Right renal pelvis (tissue), 4 donors: ENCODE measurements at places on chromosomes 2 and 18. TPM values are rescaled to one million over a fixed set of nuclear protein-coding genes. Genes with fewer than 3 reads are reported as not detected.

Gene ACKR3
- polyA plus RNA-seq: 60.8 TPM

Gene CRACDL
- 3.5 TPM for polyA plus RNA-seq

Gene PSMA8
- not detected for polyA plus RNA-seq

Gene SNORC
- 2.1 TPM for polyA plus RNA-seq

Gene DSG4
- not detected for polyA plus RNA-seq

Gene TLX2
- polyA plus RNA-seq: not detected

DNA sequence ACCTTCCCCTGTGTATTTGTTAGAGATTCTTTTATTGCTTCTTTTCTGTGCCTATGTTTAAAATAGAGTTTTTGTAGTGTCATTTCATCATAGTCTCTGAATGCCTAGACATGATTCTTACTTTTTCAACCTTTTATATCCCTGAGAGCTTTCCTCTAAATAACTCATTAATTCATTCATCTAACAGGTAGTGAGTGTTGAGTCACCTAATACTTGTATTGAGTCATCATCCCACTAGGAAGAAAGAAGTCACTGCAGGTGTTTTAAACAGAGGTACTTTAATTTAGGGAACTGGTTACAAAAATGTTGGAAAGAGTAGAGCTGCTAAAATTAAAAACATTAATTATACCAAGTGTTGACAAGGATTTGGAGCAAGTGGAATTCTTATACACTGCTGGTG lies 18.5 kb upstream of the NMS start:
- DNase-seq: no peak

DNA sequence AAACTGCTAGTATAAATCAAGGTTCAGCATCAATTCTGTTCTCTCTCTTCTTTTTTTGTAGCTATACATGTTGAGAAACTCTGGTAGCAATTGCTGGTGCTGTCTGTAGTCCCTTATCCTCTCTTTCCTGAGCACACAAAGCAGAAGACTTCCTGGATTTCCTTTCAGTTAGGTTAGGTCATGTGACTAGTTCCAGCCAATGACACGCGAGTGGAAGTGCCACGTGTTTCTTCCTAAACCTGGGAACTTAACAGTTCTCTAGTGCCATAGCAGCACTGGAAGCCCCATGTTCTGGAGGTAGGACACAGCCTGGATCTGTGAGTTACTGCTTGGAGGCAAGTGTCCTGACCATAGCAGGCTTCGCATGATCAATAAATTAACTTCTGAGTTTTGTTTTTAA lies 125.9 kb downstream of the PLA2R1 start:
- no peak for DNase-seq

DNA sequence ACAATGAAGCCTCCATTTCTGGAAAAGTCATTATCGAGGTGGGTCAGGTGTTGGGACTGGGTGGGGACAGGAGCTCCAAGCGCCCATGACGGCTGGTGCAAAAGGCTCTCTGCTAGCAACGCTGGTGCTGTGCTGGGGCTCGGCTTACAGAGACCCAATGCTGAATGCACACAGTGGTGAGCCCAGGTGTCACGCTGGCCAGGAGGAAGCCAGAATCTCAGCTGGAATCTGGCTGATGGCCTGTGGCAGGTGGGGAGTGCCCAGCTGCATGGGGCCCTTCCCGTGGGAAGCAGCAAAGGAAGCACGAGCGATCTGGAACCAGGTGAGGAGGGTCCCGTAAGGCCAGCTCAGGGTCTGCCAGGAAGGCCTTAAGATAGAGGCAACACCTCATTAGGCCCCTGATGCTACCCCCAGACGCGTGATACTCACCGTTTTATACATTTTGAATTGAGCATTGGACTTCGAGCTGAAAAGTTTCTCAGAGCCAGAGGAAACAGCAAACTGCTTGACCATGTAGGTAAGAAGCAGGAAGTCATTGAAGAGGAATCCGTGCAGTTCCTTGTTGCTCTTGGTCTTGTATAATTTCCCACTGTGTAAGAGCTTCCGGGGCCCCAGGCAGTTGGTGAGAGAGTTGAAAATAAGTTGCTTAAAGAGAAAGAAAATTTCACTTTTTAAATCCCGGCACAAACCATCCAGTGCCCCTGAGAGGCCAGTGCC lies 34.7 kb downstream of the FAM228A start:
- DNase-seq: no peak

GRCh38 chr2:30157616-30158015 lies 10.8 kb downstream of the YPEL5 start:
- DNase-seq: no peak

- no peak for DNase-seq
Measured at GRCh38 chr2:22600156-22600555, 784.8 kb upstream of the KLHL29 start.

GRCh38 chr2:88614497-88615157 lies 12.6 kb downstream of the EIF2AK3 start:
- no peak for DNase-seq

GRCh38 chr18:41938445-41938844 lies 16.6 kb upstream of the PIK3C3 start:
- no peak for DNase-seq

DNA sequence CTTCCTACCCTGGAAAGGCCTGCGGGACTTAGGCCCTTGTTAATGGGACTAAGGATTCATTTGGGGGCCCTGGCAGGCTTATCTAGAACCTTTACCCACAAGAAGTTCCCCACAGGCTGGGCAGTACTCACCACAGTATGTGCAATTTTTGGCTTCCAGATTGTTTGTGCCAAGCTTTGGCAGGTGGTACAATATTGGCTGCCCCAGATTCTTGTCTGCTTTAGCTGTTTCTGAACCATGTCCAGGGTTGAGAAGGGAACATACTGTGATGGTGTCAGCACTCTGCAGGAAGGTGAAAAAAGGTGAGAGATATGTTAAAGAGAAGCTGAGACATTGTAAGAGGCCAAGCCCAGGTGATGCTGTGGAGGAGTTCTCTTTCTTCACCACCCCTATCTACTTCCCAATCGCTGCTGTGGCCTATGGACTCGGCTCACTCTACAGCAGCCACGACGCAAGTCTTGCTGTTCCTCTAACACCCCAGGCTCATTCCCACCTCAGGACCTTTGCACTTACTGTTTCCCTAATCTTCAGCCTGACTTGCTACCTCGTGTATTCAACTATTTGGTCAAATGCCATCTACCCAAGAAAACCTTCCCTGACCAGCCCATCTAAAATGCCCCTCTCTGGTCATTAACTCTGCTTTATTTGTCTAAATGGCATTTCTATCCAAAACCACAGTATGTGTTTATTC lies 9.2 kb downstream of the SLC4A5 start:
- DNase-seq: no peak

DNA sequence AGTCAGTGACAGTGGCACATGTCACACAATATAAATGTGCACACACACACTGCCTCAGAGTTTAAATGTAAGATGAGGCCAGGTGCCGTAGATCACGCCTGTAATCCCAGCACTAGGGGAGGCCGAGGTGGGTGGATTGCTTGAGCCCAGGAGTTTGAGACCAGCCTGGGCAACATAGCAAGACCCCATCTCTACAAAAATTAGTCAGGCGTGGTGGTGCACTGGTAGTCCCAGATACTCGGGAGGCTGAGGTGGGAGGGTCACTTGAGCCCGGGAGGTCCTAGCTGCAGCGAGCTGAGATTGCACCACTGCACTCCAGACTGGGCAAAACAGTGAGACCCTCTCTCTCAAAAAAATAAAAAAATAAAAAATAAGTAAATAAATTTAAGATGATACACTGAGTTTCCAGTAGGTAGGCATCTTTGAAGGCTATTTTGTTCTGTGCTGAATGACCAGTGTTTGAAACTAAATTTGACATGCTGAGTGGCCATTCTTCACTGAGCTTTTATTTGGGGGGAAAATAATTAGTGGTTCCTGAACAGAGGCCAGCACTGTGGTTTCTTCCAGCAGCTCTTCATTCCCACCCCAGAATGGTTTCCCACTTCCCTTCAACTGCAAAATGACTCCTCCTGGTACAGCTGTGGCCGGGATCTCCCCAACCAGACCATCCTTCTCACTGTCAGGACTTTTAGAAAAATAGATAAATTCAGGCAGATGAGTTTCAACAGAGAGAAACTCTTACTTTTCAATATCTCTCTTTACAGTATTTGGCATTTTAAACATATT lies 44.9 kb downstream of the PSMG2 start:
- no peak for DNase-seq

DNA sequence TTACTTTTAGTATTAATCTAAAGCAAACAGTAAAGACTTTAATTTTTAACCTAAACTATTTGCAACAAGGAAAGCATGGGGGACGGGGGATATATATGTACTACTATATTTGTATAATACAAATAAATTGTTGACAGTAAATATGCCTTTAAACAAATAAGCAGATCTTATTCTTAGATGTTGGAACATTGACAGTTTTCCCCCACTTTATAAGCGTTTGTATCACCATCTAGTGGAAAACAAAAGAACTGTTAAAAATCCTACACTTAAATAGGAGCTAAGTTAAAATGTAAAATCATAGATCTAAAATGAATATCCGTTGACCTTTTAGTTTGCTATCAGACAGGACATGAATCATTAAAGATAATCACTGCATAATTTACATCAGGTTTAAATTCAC lies 50.0 kb downstream of the RBBP8 start:
- DNase-seq: peak; percentile 19

- DNase-seq: no peak
Measured at GRCh38 chr2:36404318-36404717, 48.7 kb downstream of the CRIM1 start.

DNA sequence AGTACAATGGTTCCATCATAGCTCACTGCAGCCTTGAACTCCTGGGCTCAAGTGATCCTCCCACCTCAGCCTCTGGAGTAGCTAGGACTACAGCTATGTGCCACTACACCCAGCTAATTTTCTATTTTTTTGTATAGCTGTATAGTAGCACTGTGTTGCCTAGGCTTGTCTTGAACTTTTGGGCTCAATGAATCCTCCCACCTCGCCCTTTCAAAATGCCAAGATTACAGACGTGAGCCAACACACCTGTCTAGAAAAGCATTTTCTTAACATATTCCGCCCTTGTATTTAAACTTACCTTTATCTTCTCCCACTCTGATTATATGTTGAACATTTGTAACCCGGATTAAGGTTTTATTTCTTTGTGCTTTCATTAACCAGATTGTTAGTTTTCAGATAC lies 750.7 kb upstream of the GCFC2 start:
- no peak for DNase-seq

DNA sequence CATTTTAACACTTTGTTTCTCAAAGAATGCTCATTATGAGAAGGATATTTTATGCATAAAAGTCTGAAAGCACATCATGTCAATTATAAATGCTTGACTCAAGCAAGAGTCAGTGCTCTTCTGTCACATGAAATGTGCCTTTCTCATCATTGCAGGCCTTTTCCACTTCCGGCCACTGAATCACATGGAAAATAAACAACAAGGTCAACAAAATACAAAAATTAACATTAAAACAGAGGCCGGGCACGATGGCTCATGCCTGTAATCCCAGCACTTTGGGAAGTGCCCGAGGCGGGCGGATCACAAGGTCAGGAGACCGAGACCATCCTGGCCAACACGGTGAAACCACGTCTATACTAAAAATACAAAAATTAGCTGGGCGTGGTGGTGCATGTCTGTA lies 480.6 kb downstream of the SPAG16 start:
- no peak for DNase-seq

DNA sequence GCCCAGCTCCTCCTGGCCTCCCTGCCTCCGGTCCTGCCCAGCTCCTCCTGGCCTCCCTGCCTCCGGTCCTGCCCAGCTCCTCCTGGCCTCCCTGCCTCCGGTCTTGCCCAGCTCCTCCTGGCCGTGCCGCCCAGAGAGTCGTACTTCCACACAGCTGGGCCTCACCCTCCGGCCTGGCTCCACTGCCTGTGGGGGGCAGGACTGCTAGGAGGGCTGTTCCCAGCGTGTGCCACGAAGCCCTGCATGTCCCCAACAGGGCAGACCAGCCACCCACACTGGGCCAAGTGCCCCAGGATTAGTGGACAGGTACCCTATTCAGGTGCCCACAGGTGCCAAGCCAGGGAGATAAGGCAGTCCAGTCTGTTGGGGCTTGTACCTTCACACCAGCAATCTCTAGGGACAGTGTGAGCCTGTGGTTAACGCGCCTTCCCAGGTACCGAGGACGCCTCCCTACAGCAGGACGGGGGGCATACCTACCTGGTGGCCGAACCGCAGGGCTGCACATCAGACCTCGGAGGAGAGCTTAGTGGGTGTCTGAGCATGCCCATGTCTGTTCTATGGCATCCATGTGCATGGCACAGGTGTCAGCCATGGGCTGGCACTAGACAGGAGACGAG lies 5.3 kb downstream of the GPC1 start:
- DNase-seq: no peak

GRCh38 chr2:233416199-233416598 lies 61.9 kb downstream of the DGKD start:
- no peak for DNase-seq
